T-helper 1 cell (primary cell): ENCODE measurements at places on chromosomes 13 and 19.
A peak's percentile ranks its signal among the peaks of the same experiment; 100 is the strongest.

- no peak for DNase-seq
Observed at GRCh38 chr13:73288596-73288995, 229.8 kb downstream of the KLF5 start.

- DNase-seq = no peak
Observed at GRCh38 chr13:87827479-87827878, 156.3 kb downstream of the SLITRK5 start.

GRCh38 chr19:16022251-16022650 lies 54.0 kb upstream of the TPM4 start:
- no peak for DNase-seq

DNA sequence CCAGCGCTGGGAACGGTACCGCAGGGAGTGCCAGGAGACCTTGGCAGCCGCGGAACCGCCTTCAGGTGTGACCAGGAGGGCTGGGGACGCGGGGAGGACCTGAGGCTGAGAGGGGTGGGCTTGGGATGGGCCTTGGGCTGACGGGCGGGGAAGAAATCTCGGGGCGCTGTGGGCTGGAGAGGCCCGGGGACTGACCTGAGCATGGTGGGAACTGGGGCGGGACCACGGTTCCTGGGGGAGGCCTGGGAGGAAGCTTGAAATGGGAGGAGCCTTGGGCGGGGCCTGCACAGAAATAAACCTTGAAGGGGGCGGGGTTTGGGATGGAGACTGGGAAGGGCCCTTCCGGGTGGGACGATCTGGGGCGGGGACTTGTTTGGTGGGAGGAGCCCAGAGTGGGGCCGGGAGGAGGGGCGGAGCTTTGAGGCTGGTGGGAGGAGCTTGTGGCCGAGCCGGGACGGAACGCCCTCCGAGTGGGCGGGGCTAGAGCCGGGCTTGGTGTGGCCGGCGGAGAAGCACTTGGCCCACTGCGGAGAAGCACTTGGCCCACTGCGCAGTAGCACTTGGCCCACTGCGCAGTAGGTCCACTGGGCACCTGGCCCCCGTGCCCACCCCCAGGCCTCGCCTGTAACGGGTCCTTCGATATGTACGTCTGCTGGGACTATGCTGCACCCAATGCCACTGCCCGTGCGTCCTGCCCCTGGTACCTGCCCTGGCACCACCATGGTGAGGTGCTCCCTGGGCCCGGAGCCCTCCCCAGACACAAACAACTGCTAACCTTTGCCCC lies 2.8 kb downstream of the GIPR start:
- DNase-seq = peak; percentile 31

- no peak for DNase-seq
Observed at GRCh38 chr13:32840989-32841713, 175.1 kb upstream of the KL start.

- DNase-seq = no peak
Observed at GRCh38 chr19:1471010-1471514, 8.0 kb downstream of the C19orf25 start.

- no peak for DNase-seq
Observed at GRCh38 chr13:67498948-67499347, 268.8 kb upstream of the PCDH9 start.

- DNase-seq = no peak
Observed at GRCh38 chr13:34250151-34250670, 432.3 kb downstream of the RFC3 start.

- no peak for DNase-seq
Observed at GRCh38 chr19:36198119-36198518, 16.3 kb downstream of the ZNF565 start.

DNA sequence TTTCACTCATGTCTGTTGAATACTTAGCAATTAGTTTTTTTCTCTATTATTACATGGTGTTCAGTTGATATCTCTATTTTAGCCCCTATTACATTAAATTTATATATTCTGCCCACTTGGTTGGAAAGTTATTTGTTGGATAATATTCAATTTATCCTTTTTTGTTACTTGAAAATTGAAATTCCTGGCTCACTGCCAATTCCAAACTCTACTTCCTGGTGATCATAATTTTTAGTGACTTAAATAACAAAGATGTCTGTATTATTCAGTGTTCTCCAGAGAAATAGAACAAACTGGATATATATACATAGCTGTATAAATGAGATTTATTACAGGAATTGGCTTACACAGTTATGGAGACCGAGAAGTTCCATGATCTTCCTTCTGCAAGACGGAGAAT lies 93.6 kb downstream of the GPC5 start:
- DNase-seq = no peak

GRCh38 chr19:46426506-46427162 lies 2.1 kb downstream of the PNMA8C start:
- DNase-seq = no peak

DNA sequence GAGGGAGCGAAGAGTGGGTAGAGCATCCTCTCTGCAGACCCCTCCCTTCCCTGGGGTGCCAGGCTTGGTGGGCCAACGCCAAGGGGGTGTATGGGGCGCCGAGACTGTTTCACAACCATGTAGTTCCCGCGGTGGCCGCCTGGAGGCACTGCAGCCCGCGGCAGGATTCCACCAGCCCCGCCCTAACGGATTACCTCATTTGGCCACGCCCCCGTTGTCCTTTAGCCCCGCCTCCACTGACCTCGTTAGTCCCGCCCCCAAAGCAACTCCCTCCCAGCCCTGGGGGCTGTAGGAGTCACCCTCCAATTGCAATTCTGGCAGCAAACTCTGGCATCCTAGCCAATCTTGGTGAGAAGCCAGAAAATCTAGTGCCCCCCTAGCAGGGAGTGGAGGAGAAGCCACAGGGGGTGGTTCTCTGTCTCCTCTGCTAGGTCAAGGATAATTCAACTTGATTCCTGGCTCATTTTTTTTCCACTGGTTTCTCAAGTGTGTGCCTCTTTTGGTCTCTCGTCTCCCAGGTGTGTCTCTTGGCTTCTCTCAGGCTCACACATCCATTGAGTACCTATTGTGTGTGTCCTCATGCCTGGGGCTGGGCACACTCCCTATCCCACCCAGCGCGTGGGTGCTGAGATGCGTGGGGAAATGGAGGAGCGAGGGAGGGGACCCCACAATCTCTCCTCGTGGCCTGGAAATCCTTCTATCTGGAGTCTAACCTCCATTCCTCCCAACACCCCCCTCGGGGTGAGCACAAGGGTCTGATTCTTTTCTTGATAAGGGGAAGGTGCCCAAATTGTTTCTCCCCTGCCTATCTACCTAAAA lies 2.0 kb downstream of the OLFM2 start:
- peak; percentile 64 for DNase-seq

DNA sequence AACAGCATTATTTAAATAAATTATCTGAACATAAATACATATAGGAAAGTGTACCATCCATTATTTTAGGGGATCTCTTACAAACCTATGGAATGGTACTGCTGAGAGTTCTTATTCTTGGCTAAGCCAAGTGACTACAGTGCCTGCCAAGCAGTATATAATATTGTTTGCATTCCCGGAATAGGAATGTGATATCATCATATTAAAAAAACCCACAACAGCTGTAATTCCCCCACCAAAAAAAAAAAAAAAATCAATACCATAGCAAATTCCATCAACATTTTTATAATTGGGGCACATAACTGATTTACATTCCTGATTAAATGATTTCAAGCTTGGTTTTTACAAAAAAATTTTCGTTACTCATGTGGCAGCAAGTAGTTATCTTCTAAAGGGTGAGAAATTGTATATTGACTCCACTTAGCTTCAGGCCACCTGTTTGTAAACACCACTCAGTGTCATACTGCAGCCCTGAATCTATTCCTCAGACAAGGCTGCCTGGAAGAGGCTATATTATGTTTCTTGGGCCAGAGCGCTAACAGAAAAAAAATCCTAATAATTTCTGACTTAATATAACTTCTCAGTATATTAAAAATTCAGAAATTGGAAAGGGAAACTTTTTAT lies 278.1 kb downstream of the DNAJC15 start:
- no peak for DNase-seq

DNA sequence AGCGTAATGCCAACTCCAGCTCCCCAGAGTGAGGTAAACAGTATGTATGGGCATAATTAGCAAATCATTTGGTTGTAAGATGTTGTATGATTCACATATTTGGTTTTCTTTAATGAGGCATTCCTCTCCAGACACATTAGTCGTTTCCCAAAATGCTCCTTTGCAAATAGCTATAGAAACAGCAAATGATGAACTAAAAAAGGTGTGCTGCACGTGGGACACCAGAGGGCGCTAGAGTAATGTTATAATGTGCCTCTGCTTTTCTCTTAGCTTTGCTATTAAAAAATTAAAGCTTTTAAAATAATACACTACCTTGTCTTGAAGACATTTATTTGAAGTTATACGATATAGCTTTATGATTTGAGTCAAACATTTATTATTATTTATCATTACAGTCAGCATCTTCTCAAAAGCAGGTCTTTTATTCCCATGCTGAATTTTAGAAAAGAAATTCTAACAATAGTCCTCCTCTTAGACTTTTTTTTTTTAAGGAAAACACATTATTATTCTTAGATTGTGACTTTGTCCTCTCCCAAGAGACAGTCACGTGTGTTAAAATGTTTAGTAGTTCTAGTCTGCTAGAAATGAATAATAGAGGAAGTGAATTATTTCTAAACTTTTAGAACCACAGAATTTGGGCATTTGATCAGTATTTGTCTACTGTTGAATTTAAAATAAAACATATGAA lies 121.6 kb upstream of the FRY start:
- peak; percentile 35 for DNase-seq

GRCh38 chr13:103277959-103278694 lies 211.9 kb upstream of the SLC10A2 start:
- DNase-seq = no peak

GRCh38 chr13:42466609-42467008 lies 107.3 kb upstream of the TNFSF11 start:
- no peak for DNase-seq

GRCh38 chr19:2415281-2415972 lies 12.0 kb downstream of the TIMM13 start:
- DNase-seq = no peak

DNA sequence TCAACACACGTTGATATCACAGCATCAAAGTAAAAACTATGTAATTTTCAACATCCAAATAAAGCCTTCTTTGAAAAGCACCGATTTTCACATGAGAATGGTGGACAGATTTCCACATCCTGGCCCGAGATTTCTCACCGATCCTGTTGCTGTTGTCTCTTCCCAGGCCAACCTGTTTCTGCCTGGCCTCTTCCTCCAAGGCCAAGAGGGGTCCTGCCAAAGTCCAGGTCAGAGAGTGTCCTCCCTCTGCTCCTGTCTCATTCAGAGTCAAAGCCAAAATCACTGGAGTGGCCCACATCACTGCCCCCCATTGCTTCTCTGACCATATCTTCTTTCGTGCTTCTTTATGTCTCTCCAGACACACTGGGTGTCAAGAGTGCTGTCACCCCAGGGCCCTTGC lies 49.5 kb downstream of the CHST8 start:
- DNase-seq = no peak

GRCh38 chr13:75512253-75512652 lies 25.4 kb downstream of the COMMD6 start:
- no peak for DNase-seq

- no peak for DNase-seq
Observed at GRCh38 chr19:292951-293350, 1.7 kb upstream of the PLPP2 start.

GRCh38 chr19:31560086-31561060 lies 211.1 kb upstream of the TSHZ3 start:
- no peak for DNase-seq

DNA sequence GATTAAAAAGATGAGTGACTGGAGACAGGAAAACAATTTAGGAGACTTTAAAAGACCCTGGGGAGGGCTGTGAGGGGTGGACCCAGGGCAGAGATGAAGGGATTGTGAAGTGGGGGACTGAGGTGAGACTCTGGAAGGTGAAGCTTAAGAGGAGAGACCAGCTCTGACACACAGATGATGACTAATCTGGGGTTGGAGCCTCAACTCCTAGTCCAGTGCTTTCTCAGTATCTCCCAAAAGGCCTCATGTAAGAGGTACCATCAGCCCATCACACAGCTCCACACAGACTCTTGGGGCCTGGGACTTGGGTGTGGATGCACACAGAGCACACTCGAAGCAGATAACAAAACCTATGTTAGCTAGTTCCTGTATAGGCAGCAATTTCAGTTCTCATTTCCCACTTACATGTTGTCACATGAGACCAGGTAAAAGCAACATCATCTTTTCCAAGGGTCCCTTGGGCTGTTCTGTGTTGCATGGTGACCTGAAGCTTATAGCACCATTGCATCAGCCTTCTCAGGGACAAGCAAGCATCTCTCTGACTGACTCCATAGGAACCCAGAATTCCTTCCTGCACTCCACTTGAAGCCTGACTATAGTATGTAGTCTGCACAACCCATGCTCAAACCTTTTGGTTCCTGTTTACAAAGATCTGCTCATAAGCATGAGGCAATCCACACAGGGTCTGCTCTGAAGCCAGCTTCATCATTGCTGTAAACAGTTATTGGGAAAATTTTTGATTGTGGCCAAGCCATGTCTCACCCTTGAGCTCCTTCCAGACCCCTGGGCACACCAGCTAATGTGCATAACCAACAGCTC lies 88.6 kb upstream of the MYCBP2 start:
- DNase-seq = no peak

- DNase-seq = no peak
Observed at GRCh38 chr19:38003438-38004185, 96.6 kb downstream of the SIPA1L3 start.

- DNase-seq = peak; percentile 67
Observed at GRCh38 chr19:6753178-6754031, 13.8 kb downstream of the SH2D3A start.

GRCh38 chr13:50994651-50995050 lies 85.1 kb downstream of the RNASEH2B start:
- no peak for DNase-seq

DNA sequence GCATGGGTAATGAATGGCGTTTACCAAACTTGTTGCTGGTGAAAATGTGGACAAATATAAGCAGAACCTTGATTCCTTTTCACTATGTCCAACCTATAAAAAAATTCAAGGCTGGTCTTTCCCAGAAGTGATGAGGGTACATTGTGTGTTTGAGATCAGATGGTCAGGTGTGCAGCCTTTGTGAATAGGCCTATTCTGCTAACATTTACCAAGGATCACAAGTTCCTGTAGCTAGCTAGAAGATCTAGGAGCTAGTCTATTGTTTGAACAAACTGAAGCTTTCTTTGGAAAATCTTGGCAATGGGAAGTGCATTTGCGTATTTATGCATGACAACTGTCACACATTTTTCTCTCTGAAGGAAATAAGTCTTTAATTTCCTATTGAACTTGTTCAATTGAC lies 489.6 kb downstream of the KLF5 start:
- no peak for DNase-seq
